ENCODE measurements at places on chromosomes 1 and 21. TPM values are rescaled to one million over a fixed set of nuclear protein-coding genes. Genes with fewer than 3 reads are reported as not detected.

Gene CD84
- not detected for total RNA-seq

DNA sequence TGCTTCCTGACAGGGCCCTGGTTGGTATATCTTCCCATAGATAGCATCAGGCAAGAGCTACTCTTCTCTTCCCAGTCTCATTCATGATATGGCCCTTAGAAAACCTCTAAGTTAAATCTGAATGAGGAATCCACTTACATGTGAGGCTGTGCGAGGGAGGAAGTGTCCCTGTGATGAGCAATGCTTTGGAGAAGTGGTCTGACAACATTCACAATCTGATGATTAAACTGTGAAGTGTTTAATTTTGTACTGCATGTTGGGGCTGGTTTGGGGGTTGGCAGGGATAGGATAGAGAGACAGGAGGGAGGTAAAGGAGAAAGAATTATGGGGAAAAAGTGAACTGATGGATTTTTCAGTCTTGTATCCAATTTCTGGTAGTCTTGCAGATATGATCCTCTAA lies 421.2 kb upstream of the DAB1 start:
- no peaks in the 10 kb centered on the region for H3K27me3 ChIP-seq
- no peak overlapping the region for H3K27ac ChIP-seq
- H3K4me1 ChIP-seq, result peaks cover 26% of the 10 kb centered on the region

GRCh38 chr1:42109600-42109999 lies 43.6 kb upstream of the GUCA2B start:
- no peak for DNase-seq
- no peaks in the 10 kb centered on the region for H3K36me3 ChIP-seq
- no peak overlapping the region for H3K27ac ChIP-seq
- no peak overlapping the region for H3K4me3 ChIP-seq
- H3K4me1 ChIP-seq, result no peaks in the 10 kb centered on the region

- H3K27ac ChIP-seq, result peak overlapping the region; percentile 72
- peaks cover 26% of the 10 kb centered on the region for H3K4me1 ChIP-seq
- DNase-seq, result peak; percentile 67
- no peaks in the 10 kb centered on the region for H3K36me3 ChIP-seq
- H3K4me3 ChIP-seq, result no peak overlapping the region
Measured at GRCh38 chr1:247747616-247748015, 325 bp downstream of the OR14A2 start.

Gene RFX5
- 19.2 TPM for total RNA-seq

GRCh38 chr1:14090531-14090930 lies 390.5 kb downstream of the PRDM2 start:
- no peak for DNase-seq
- peaks cover 4% of the 10 kb centered on the region for H3K4me1 ChIP-seq
- H3K36me3 ChIP-seq, result no peaks in the 10 kb centered on the region
- no peak overlapping the region for H3K4me3 ChIP-seq
- peak overlapping the region; percentile 18 for H3K27ac ChIP-seq
- H3K27me3 ChIP-seq, result no peaks in the 10 kb centered on the region

- peaks cover 73% of the 10 kb centered on the region for H3K36me3 ChIP-seq
- H3K4me1 ChIP-seq, result peaks cover 45% of the 10 kb centered on the region
- H3K27ac ChIP-seq, result peak overlapping the region; percentile 100
- no peaks in the 10 kb centered on the region for H3K27me3 ChIP-seq
- no peak for DNase-seq
Measured at GRCh38 chr1:92833840-92834239, 2.0 kb downstream of the RPL5 start.

- no peak within 1 kb of the TSS for H3K27ac ChIP-seq
- H3K36me3 ChIP-seq, result no peaks in the 10 kb centered on the region
- DNase-seq, result peak; percentile 85
Measured at GRCh38 chr1:166166698-166167571, at the start of gene FAM78B. TSS of gene FAM78B (minus strand) at chr1:166167001. CDS start at chr1:166166248, 753 bp downstream.

GRCh38 chr1:38076038-38076437 lies 29.4 kb upstream of the POU3F1 start:
- H3K27ac ChIP-seq, result no peak overlapping the region
- no peaks in the 10 kb centered on the region for H3K36me3 ChIP-seq
- no peaks in the 10 kb centered on the region for H3K4me1 ChIP-seq
- DNase-seq, result peak; percentile 43
- peaks cover 20% of the 10 kb centered on the region for H3K27me3 ChIP-seq

Measured in MCF 10A (cell line).